ENCODE measurements at places on chromosomes 7 and 10.

- DNase-seq: no peak
Measured at GRCh38 chr7:26454180-26454579, 162.5 kb downstream of the SNX10 start.

DNA sequence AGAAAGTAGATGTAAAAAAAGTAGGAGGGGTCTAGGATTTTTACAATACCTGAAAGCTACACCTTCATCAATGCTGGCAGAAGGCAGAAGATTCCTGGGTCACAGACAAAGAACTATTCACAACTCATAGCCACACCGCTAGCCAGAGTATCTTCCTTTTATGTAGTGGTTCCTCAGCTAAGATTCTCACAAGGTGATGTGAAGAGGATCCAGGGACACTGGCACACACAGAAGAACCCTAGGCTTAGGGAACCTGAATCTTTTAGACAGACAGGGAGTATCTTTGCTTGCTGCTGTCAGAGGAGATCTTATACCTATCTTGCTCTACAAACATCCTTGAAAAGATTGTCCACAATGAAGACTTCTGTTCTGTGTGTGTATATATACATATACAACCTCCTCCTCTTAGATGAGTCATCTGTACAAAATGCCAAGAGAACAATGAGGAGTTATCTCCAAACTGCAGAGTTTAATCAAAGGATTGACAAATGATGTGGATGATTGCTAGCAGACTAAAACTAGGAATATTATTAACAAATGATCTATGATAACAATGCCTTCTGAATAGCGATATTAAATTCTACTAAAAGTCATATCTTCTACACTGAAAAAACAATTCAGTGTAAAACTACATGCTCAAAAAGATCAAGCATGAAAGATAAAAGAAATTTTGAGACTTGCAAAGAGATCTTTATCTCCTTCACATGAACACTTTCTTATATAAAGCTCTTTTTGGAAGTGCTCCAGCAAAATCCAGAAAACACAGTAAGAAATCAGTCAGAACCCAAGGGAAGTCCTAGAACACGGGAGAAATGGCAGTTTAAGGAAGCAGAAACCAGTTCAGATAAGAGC is 409.3 kb downstream of the PARD3 start:
- DNase-seq: no peak

- DNase-seq: no peak
Measured at GRCh38 chr7:137881607-137882260, 35.0 kb upstream of the DGKI start.

GRCh38 chr7:84317536-84317935 is 122.9 kb upstream of the SEMA3A start:
- DNase-seq: no peak

GRCh38 chr7:127713006-127713405 is 61.0 kb downstream of the SND1 start:
- no peak for DNase-seq

DNA sequence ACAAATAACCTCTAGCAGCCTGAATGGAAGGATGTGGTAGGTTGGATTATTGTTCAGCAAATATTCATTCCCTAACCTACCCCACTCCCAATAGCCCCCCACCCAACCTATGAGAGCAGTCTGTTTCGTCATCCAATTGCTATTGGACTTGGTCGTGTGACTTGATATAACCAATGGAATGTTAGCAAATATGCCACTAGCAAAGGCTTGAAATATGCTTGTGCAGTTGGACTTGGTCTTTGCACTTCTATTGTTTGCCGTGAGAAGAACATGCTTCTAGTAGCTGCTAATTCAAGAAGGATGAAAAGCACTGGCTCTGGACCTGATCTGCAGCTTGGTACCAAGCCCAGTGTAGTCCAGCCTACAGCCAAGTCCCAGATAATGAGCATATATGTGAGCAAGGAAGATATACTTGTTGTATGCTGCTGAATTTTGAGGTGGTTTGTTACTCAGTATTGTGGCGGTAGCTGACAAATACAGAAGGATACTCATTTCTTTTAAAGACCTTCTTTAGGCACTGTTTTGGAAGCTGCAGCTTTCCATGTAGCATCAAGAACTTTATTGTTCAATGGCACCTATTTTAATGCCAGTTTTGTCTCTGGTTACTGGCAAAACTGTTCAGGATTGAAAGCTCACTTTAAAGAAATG is 180.4 kb downstream of the EXOC4 start:
- no peak for DNase-seq

DNA sequence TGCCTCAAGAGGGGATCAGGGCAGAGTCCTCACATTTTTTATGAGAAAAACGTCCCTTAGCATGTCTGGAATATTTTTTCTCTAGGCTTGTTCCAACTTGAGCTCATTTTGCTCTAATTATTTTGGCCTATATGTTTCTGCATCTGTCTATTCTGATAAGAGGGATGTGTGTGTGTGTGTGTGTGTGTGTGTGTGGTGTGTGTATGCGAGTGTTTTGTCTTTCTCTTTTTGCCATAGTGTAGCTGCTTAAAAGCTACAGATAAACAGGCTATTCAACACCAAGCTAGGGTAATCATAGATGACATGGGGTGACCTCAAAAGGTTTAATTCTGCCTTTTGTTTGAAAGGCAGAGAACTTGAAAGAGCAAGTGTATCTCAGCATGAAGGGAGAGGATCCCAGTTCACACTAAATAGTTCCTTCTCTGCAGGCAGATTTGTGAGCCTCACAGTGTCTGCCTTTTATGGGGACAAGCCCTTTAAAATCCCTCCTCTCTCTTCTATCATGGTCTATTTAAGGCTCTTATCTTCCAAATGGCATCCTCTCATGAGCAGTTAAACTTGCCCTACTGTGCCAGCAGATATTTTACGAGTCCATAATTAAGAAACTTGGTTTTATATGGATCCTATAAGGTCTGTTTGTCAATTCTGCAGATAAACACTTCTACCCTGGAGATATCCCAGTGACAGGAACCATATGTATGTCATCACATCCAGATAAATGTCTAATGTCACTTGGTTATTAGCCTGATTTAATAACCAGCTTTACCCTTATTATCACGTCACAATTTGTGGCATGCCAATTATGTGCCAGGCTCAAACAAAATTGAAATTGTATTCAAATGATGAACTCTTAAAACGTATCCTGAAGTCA is 202.9 kb upstream of the MTPN start:
- no peak for DNase-seq

DNA sequence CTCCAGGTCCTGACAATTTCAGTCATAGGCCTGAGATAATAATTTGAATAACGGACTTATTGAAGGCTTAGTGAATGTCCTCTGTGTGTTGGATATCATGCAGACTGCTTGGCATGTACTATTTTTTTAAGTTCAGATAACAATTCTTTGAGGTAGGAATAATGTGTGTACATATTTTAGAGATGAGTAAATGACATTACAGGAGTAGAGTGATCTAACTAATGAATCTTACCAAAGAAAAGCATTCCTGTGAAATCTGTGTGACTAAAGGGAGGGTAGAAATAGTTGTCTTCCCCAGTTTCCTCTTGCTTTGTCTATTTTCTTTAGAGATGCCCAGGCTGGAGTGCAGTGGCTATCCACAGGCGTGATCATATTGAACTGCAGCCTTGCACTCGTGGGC is 391.8 kb upstream of the ETV1 start:
- DNase-seq: no peak
